ENCODE measurements at places on chromosomes 7 and 10.

- DNase-seq, result no peak
Measured at GRCh38 chr10:89419548-89419947, 5.2 kb downstream of the IFIT5 start.

- no peak for DNase-seq
Measured at GRCh38 chr10:32954545-32955298, 3.3 kb downstream of the ITGB1 start.

DNA sequence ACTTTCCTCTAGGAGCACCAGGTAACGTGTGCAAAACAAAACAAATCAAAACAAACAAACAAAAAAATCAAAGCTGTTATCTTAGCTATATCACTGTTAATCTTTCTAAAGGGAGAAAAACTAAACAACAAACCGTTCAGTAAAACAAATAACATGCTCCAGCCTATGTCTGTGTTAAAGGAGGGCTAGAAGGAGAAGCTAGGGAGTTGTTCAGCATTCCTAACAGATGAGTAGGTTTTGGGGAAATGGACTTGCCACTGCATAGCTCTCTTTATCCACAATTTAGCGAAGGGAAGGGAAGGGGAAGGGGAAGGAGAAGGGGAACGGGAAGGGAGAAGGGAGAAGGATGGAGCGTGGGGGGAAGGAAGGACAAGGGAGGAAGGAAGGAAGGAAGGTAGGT, 134.2 kb upstream of the AKR1E2 start:
- DNase-seq, result no peak

- no peak for DNase-seq
Measured at GRCh38 chr10:121069061-121069850, 218.1 kb downstream of the WDR11 start.

GRCh38 chr10:130371666-130372065, 235.5 kb downstream of the GLRX3 start:
- no peak for DNase-seq

DNA sequence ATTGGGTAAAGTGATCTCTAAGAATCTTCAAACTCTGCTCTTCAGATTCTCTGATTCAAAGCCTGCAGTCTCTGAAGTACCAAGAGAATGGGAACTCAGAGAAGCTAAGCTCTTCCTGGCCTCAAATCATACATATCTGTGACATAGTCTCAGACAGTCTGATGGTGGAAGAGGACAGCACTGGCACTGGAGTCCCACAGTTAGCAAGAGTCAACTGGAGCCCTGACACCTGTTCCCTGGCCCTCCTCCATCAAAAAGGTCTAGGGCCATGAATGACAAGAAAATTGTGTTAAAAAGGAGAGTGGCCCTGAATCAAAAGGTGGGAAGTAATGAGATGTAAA, 37.7 kb downstream of the PRSS2 start:
- DNase-seq, result no peak

GRCh38 chr7:107244613-107245012, 75.8 kb downstream of the HBP1 start:
- DNase-seq, result no peak

- DNase-seq, result no peak
Measured at GRCh38 chr10:100672199-100672598, 73.2 kb upstream of the PAX2 start.

DNA sequence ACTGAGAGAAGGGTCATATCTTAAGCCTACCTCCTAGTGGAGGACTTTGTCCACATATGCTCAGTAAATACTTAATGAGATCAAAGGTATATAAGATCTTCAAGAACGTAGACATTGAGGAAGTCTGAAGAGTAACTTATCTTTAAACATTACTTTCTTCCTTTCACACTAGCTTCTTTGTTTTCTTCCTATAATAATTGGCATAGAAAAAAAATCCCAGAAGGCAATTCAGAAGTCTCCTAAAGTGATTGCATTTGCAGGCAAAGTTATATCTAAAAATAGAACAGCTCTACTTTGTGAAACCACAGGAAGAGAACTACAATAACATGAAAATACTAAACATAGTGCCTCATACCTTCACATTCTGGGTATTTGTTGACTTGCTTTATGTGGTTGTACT, 150.4 kb downstream of the PPP1R3A start:
- no peak for DNase-seq

Data from stimulated activated CD8-positive, alpha-beta memory T cell treated with anti-CD3 and anti-CD28 coated beads, Interleukin-4, amount 100 ng/mL, for 1 hour (primary cell).